MV-4-11 (cell line): ENCODE measurements at places on chromosomes 1 and 21.

DNA sequence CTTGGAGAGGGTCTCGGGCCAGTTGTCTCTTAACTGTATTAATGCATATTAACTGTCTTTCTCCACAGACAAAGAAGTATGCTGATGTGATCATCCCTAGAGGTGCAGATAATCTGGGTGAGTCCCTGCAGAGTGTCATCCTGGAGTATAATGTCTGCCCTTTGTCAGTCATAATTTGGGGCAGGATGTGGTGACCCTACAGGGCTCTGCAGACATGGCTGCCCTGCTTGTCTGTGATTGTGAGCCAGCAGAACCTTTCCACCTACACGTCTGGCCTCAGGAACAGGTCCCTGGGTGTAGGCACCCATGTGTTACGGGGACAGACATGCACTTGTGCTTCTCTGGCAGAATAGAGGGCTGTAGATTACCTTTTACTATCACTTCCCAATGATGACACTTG, 78.4 kb downstream of the UCK2 start:
- DNase-seq = no peak

- DNase-seq = no peak
These were observed 59.0 kb downstream of the NFASC start for GRCh38 chr1:204929487-204930154.

- no peak for DNase-seq
These were observed 16.5 kb downstream of the LHX9 start for GRCh38 chr1:197933647-197934046.

DNA sequence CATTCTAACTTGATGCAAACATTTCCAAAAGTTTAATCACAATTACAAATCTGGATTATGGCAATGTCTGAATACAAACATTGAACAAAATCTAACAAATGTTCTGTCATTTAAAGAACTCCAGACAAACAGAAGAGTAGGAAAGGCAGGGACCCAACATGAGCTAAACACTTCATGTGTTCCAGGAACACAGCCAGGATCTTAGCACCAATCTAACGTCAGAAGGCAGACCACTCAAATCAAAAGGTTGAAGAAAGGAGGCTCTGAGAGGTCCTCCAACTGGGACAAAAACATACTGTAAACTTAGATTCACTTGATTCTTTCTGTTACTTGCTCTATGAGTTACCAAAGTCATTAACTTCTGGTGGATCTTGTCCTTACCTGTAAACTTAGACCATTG, 374.0 kb downstream of the NEGR1 start:
- DNase-seq = no peak

DNA sequence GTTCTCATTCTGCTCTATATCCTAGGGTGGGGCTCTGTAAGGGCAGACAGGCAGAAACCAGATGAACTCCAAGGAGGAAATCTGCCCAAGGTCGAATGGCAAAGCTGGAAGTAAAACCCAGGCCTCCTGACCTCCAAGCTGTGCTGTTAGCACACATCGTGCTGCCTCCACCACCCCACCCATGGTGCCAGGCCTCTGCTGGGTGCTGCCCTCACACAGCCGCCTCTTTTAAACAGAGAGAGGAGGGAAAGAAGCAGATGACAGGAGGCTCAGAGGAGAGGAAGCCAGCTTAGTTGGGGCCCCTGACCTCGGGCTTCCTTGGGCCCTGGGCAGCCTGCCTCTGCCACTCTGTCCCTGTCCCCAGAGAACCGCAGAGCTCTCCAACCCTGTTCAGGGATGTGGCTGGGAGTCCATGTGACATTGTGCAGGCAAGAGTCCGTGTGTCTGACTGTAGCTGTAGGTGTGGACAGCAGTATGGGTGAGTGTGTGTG, 1.1 kb downstream of the SYNC start:
- no peak for DNase-seq

DNA sequence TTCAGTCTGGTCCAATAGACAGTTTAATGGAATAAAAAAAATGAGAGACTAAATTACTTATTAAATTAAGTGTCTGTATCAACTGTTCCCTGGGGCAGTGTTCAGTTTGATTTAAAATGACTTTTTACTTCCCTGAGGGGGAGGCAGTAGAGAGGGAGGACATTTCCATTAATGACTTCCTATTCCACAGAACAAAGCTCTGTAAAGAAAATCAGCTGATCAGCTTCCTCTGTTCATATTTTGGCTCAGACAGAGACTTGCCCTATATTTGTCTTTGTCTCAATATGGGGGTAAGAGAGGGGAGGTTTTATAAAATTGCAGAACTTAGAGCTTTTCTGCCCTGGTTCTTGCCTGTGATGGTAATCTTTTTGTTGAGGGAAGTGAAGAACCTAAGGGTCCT, 8.4 kb downstream of the CFAP126 start:
- DNase-seq = peak; percentile 59

DNA sequence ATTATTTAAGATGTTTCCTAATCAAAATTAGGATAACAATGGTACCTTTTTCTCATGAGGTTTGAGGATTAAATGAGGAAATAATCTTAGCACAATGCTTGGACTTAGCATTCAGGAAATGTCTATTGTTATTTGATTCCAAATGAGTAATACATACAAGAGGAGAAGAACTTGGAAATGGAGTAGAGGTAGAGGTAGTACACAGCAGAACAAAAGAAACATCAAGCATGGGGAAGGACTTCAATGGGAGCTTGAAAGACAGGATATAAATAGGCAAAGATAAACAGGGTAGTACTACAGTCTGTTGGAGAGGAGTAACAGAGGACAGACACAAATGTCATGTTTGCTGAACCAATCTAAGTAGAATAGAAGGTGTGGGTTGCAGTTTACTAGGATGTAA, 59.5 kb upstream of the RGS2 start:
- no peak for DNase-seq

DNA sequence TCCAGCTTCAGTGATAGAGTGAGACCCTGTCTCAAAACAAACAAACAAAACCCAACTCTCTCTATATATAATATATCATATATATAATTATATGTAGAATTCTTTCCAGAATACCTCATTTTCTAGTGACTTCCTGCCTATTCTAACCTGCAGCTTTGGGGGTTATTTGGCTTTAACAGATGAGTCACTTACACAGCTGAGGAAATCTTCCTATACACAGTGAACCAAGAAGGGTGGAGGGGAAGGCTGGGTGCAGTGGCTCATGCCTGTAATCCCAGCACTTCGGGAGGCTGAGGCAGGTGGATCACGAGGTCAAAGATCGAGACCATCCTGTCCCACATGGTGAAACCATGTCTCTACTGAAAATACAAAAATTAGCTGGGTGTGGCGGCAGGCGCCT, 9.2 kb downstream of the RAB29 start:
- DNase-seq = no peak

- no peak for DNase-seq
These were observed 218.7 kb downstream of the DAB1 start for GRCh38 chr1:57204942-57205787.

- DNase-seq = no peak
These were observed at the start of gene COL9A2 for GRCh38 chr1:40316595-40317393. TSS of gene COL9A2 (minus strand) at chr1:40317286. CDS start at chr1:40317197, 89 bp downstream.

DNA sequence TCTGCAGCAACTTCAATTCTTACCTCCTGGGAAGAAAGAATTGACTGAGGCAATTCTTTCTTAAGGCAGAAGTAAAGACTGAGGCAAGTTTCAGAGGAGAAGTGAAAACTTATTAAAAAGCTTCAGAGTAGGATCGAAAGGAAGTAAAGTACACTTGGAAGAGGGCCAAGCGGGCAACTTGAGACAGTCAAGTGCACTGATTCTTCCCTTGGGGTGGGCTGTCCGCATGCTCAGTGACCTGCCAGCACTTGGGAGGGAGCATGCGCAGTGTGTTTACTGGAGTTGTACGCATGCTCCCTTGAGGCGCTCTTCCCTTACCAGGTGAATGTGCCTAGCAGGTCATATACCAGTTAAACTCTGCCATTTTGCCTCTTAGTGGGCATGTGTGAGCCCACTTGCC, 55.3 kb upstream of the NBPF3 start:
- peak; percentile 88 for DNase-seq

DNA sequence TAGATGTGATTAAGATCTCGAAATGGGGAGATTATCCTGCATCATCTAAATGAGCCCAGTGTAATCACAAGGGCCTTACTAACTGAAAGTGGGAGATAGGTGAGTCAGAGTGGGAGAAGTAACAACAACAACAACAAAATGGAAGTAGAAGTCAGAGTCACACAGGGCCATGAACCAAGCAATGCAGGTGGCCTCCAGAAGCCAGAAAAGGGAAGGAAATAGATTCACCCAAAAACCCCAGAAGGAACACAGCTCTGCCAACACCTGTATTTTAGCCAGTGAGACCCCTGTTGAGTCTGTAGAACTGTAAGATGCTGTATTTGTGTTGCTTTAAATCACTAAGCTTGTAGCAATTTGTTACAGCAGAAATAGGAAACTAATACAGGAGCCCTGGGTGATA, 4.1 kb downstream of the TAGLN2 start:
- no peak for DNase-seq

DNA sequence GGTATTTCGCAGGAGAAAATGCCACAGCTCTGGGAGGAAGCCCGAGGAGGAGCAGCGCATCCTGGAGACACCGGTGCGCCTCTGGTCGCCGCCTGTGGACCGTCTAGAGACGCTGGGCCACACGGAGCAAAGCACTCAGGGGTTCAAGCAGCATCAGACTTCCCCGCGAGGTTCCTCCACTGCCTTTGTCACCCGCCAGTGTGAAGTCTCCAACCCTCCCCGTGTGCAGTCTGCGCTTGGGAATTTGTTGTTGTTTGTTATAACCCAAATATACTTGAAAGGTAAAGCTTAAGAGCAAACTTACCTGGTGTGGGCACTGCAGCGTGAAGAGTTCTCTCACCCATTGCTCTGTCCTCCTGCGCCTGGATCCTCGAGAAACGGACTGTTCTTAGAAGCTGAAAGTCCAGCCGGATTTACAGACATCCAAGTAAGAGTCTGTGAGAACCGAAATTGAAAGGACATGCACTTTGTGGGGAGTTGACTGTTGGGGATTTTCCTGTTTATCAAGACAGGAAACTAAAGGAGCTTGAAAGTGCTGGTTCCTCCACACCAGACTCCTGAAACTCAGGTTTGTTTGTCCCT, at the start of gene GBP4:
Gene GBP4, minus strand, starts transcription at position 452 of the 582 bp plus-strand sequence. Its CDS starts 108 bp downstream, at position 344.
- DNase-seq = peak; percentile 54

DNA sequence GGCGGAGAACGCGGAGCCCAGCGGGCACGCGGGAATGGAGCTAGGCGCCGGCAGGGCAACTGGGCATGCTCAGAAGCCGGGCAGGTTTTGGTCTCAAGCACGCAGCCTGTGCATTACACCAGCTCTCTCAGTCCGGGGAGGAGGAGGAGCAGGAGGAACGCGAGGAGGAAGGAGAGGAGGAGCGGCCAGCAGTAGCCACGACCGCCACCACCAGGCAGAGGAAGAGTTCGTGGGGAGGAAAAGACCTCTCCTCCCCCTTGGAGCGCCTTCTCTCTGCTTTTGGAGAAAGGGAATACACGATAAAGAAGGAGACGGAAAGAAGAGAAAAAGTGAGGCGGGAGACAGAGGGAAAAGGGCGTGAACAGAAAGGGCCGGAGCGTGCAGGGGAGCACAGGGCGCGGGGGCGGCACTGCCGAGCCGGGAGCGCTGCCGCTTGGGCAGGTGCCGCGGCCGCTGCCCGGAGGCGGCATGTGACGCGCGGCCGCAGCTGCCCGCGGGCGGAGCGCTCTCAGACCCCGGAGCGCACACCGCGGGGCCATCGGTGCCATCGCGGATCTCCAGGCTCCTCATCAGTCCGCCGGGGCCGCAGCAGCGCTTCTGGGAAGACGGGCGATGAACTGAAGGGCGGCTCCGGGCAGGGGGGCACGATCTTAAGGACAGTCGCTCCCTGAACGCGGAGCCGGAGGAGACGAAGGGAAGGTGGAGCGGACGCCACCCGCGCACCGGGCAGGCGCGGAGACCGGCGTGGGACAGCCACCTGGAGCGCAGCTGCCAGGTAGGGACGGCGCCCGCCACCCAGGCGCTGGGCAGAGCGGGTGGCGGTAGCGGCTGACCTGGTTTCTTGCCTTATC, at the start of gene CHRM3:
Gene CHRM3, plus strand, starts transcription at position 116 of the 851 bp plus-strand sequence. CDS start 520,884 bp downstream, outside the sequence.
- DNase-seq = no peak

DNA sequence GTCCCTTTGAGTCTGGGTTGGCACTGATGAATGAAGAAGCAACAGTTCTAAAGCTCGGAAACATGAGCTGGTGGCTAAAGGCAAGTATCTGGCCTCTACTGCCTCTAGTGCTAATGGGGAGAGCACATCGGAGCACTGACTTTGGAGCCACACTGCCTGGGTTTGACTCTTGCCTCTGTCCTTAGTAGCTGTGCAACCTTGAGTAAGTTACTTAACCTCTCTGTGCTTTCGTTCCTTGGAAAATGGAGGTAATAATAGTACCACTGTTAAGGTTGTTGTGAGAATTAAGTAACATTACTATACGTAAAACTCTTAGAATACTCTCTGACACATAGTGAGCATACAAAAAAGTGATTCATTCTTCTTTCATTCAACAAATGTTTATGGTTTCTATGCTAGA, 211.2 kb downstream of the ATG4C start:
- no peak for DNase-seq

GRCh38 chr1:171939740-171940139, 98.4 kb downstream of the DNM3 start:
- no peak for DNase-seq

GRCh38 chr1:242081446-242081845, 82.5 kb upstream of the MAP1LC3C start:
- no peak for DNase-seq

DNA sequence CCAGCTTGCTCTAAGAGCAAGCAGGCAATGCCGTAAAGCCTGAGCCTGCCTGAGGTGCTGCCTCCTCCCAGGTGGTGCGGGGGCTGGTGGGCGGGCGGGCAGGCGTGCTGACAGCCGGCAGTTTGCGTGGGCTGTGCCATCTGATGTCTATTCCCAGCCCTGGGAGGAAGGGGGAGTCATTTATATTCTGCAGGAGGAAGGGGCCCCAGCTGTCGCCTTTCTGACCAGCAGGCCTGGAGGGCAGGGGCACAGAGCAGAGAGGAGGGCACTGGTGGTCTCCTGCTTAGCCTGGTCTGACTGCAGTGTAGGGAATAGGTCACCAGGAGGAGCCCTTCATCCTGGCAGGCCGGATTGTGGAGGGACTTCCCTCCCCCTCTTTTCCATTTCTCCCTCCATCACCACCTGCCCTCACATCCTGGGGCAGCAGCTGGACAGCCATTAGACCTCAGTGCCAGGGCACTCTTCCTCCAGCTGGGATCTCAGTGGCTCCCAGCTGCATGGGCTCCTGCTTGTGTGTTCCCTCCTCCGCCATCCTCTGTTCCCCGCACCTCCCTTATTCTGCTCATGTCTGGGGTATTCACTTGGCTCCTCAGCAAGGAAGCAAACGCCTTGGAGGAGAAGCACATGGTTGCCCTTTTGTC, 4.4 kb downstream of the CYB561D1 start:
- DNase-seq = no peak

DNA sequence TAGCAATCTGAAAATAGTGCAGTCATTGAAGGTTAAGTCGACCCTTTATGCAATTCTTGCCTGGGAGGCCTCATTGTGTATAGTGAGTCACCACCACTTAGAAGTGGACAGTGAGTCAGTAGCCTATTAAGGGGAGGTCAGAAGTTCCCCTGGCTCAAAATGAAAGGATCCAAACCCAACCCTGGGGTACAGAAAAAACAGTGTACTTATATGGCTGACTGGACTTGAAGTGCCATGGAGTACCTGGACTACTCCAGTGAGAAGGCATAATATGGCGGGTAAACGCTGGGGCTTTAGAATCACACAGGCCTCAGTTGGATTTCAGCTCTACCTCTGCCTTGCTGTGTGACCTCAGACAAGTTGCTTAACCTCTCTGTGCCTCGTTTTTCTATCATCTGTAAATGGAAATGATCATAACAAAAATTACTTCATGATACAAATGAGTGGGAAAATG, 2.2 kb upstream of the BCL9 start:
- DNase-seq = peak; percentile 61

- no peak for DNase-seq
These were observed 134.2 kb upstream of the TNFSF4 start for GRCh38 chr1:173341307-173341706.

- no peak for DNase-seq
These were observed 541.1 kb upstream of the PRMT6 start for GRCh38 chr1:106515375-106515774.
